ENCODE measurements at places on chromosomes 11 and 22. TPM values are rescaled to one million over a fixed set of nuclear protein-coding genes. Genes with fewer than 3 reads are reported as not detected.

GRCh38 chr11:67365736-67366444 lies 7.5 kb downstream of the CLCF1 start:
- DNase-seq, result no peak

OR6A2 gene
- total RNA-seq, result not detected

- no peak for DNase-seq
Measured at GRCh38 chr11:81331611-81332235, 1401.9 kb downstream of the FAM181B start.

GRCh38 chr11:68440224-68440623 lies 20.3 kb upstream of the PPP6R3 start:
- DNase-seq, result no peak

DNA sequence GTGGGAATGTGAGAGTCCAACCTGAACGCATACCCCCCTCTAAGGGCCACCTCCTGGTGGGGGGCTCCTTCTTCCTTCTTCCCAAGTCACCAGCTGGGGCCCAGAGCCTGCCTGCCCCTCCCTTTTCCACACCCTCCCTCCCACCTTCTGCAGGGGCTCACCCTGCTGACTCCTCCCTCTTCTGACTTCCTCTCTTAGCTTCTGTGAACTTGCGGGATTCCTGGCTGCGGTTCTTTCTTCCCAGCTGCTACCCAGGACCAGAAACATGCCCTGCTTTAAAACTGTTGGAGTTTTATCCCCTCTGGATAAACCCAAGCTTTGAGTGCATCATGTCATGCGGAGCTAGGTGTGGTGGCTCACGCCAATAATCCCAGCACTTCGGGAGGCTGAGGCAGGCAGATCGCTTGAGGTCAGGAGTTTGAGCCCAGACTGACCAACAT lies 10.2 kb downstream of the LRRC74B start:
- no peak for DNase-seq

- DNase-seq, result no peak
Measured at GRCh38 chr11:124644426-124645280, 22.0 kb downstream of the TBRG1 start.

All from T-helper 17 cell (primary cell).